ENCODE measurements at places on chromosomes 2 and 18.

DNA sequence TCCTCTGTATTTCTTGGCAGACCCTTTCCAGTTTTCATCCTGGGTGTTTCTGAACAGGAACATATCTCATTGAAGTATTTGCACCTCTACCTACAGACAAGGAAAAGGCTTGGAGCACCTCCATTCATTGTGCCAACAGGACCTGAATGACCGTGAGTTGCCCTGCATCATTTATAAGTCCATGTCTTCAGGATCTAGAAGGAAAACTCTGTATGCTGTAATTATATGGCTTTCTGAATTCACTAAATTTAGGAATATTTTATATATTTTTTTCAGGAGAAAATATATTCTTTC is 402.3 kb upstream of the SLC14A2 start:
- DNase-seq, result no peak

GRCh38 chr2:60573251-60573650 is 19.8 kb upstream of the BCL11A start:
- no peak for DNase-seq

DNA sequence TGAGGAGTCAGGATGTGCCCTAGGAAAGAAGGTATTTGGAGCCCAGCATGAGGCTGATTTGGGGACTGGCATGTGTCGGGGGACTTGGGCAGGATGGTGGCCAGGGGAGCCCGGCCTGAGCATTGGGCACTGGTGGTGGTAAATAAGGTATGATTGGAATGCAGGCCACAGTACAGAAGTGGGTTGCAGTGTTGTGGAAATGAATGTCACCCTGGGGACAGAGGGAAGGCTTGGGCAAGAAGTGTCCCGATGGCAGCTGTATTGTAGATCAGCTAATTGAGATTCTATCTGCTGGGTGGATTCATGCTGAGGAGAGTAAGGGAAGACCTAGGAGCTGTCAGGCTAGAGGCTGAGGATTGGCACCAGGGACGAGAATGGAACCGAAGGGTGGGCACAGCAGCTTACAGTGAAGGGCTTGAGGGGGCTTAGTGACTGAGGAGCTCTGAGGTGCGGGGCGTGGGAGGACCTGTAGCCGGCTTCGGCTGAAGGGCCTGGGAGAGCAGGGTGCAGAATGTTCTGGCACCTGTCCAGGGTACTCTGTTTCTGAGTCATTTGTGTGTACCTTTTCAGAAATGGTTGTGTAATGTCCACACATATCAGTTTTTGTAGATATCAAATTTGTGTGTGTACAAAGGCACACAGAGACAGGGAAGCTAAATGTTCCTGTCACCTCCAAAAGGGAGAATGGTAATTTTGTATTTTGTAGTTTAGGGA is 170.2 kb downstream of the PRKCE start:
- DNase-seq, result no peak

- DNase-seq, result no peak
Measured at GRCh38 chr2:138780908-138781307, 718 bp upstream of the NXPH2 start.

DNA sequence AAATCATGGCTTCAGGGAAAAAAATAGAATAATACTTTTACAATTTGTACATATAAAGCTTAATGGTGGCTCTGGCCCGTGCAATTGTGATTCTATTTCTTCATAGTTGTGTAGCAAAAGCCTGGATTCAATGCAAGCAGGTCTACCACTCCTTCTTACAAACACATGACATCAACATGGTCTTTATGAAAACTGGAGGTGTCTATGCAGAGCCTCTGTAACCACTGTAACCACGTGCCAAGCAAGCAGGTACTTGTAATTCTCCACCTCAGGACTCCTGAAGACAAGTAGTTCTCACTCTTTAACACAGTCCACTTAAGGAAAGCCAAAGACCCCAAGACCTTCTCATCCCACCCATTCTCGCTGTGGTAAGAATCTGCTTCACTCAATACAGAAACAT is 62.6 kb downstream of the METTL4 start:
- no peak for DNase-seq

DNA sequence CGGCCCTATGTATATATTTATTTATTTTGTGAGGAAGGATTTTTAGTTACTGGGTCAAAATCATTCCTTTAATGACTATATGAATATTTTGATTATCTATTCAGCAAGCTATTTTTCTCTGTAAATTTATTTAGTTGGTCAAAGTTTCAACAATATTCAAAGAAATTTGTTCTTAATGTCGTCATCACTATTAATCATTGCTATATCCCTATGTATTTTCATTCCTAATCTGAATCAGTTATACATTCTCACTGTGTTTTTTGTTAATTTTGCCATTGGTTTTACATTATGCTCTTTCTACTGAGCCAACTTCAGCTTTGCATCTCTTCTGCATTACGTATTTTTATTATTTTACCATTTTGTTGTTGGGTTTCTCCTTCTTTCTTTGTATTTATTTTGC is 105.7 kb downstream of the CCDC178 start:
- no peak for DNase-seq

GRCh38 chr2:138486363-138487198 is 15.0 kb upstream of the SPOPL start:
- DNase-seq, result no peak

- DNase-seq, result no peak
Measured at GRCh38 chr2:149023091-149023490, 15.4 kb upstream of the LYPD6B start.

GRCh38 chr2:128455721-128456050 is 137.0 kb upstream of the HS6ST1 start:
- DNase-seq, result no peak

GRCh38 chr2:119772767-119773166 is 13.0 kb downstream of the PTPN4 start:
- no peak for DNase-seq

DNA sequence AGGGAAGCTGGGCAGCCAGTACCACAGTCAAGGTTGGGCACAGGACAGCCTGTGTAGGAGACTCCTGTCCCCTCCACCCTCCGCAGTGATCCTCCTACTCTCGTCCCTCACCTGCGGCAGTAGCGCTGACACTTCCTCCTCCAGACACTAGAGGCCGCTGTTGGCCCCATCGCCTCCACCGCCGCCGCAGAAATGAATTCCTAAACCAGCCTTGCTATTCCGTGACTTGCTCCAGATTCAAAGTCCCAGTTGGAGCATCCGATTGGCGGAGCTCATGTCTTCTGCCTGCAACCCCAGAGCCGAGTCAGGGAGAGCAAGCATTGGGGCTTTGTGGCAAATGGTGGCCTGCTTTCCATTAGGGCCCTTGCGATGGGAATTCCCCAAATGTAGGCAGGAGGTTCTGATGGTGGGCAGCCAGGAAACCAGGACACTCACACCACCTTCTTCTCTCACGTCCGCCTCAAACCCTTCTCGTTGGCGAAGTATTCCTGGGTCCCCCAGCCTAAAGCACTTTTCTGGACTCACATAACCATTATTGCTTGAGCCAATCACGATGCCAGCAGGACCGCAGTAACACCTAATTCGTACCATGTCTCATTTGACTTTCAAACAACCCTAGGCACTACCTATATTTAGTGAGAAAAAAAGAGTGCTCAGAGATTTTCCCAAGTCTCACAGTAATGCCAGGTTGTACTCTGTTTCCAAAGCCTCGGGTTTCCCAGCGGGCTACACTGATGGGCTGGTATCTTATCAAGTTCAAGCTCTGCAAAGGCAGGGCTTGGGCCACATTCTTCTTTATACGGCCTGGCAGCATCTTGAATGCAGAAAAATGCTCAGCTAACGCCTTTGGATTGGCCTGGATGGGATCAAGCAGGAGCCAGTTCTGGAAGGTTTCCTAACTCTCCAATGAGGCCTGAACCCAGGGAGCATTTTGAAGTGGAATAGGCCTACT is 1.2 kb upstream of the DNAJB2 start:
- DNase-seq, result peak; percentile 72

- DNase-seq, result no peak
Measured at GRCh38 chr18:32139835-32140283, 48.2 kb downstream of the RNF138 start.

GRCh38 chr2:109545828-109546713 is 67.7 kb downstream of the SEPTIN10 start:
- DNase-seq, result peak; percentile 59

GRCh38 chr18:63409301-63409700 is 13.0 kb downstream of the VPS4B start:
- DNase-seq, result no peak

DNA sequence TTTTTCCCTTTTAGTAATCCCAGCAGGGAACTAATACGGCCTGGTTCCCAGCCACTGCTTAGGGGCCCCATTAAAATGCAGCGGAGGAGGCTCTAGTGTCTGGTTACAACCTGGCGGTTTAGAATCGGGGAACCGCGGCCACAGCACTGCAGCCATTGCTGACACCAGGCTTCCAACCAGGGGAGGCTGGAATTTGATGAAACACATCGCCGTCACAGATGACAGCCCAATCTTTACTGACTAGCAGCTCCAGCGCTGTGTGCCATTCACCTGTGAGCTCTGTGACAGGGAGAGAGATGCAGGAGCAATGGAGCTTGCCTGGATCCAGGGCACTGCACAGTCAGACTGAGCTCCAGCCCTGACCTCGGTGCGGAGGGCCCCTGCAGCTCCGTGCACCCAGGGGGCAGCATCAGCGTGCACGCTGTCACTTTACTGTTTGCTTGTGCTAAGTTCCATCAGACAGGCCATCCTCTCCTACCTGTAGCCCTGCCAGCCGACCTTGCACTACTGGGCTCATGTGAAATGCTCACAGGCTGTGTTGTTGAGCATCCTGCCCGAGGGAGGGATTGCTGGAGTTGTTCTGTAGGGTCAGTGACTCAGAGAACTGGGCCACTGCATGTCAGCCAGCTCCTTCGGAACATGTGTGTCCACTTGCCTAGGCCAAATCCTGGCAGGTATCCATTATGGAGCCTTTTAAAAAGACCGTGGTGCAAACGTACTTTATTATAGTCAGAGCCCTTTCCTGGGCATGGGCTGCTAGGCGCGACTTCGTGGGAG is 203.5 kb downstream of the SEPTIN10 start:
- no peak for DNase-seq

GRCh38 chr2:172300851-172301250 is 126.5 kb upstream of the ITGA6 start:
- DNase-seq, result no peak

GRCh38 chr2:23283653-23284052 is 101.3 kb upstream of the KLHL29 start:
- no peak for DNase-seq

DNA sequence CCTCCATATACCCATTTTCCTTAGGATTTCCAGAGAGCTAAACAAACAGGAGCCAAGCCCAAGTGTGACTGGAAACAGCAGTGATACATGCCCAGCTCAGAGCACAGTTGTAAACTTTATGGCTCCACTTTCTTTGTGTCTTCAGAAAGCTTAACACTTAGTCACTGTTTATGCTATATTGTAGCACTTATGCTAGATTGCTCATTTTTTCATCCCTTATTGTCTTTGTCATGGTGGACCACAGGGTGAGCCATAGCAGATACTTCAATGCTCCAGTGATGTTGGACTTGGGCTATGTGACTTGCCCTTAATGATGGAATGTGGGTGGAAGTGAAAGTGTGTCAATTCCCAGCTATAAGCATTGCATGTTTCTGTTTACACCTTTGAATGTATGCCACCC is 401.6 kb downstream of the METTL4 start:
- no peak for DNase-seq

DNA sequence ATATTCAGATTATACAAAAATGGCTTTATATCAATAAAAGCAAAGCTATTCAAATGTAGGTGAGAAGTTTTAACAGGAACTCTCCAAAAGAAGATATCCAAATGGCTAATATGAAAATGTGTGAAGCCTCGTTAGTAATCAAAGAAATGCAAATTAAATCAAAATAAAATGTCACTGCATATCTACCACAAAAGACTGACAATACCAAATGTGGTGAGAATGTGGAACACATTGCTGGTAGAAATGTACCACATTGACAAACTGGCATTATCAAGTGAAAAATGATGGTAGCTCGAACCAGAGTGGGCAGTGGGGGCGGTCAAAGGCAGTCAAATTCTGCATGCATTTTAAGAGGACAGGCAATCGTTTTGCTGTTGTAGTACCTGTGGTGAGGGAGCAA is 1012.7 kb downstream of the TDRD15 start:
- no peak for DNase-seq
